ENCODE measurements at places on chromosomes 13 and 19. TPM values are rescaled to one million over a fixed set of nuclear protein-coding genes. Genes with fewer than 3 reads are reported as not detected.

NXNL1 gene
- total RNA-seq, result not detected

PDCD2L gene
- total RNA-seq, result 16.4 TPM

PNMA8B gene
- under 0.01 TPM for total RNA-seq

CHST8 gene
- total RNA-seq, result not detected

CEACAM4 gene
- total RNA-seq, result not detected

THSD1 gene
- total RNA-seq, result 67.3 TPM

PSG1 gene
- 0.48 TPM for total RNA-seq

ZNF442 gene
- total RNA-seq, result 0.65 TPM

ZNF66 gene
- 4.6 TPM for total RNA-seq
